Dermis microvascular lymphatic vessel endothelial cell (primary cell): ENCODE measurements at places on chromosomes 7 and 10. TPM values are rescaled to one million over a fixed set of nuclear protein-coding genes. Genes with fewer than 3 reads are reported as not detected.

Gene AKR1B15
- total RNA-seq: not detected in 2 replicates

Gene CCDC146
- total RNA-seq: 0.26 and 1.5 TPM in 2 replicates

Gene FOXI2
- not detected in 2 replicates for total RNA-seq

Gene GIMAP4
- total RNA-seq: 169 and 262 TPM in 2 replicates

Gene ADAM12
- 0.64 and 1.3 TPM in 2 replicates for total RNA-seq

Gene AMPH
- 0.13 TPM in 1 of 2 replicates, not detected in the other for total RNA-seq

Gene VAX1
- total RNA-seq: not detected in 2 replicates
